ENCODE measurements at places on chromosomes 1 and 21.
A peak's percentile ranks its signal among the peaks of the same experiment; 100 is the strongest.

DNA sequence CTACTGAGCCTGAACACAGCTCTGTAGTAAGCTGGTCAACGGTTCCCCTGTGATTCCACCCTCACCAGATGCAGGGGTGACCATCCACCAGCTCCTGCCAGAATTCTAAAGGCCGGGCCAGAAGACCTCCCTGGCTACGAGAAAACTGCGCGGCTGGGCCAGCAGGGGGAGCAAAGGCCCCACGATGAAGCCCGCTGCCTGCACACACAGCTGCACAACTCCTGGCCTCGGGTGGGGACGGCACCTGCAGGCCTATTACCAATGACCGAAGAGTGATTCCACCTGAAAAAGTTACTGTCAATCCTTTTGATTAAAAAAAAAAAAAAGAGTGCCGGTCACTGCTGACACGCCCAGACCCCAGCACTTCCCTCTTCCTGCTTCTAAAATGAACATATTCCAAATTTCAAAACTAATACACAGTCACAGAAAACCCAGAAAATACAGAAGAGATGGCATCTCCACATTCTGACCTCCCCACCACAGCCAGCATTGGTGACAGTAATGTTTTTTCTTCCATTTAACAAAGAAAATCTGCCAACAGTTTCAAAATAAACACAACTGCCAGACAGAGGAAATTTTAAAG is 49.8 kb upstream of the RIPK4 start:
- DNase-seq = peak; percentile 32

DNA sequence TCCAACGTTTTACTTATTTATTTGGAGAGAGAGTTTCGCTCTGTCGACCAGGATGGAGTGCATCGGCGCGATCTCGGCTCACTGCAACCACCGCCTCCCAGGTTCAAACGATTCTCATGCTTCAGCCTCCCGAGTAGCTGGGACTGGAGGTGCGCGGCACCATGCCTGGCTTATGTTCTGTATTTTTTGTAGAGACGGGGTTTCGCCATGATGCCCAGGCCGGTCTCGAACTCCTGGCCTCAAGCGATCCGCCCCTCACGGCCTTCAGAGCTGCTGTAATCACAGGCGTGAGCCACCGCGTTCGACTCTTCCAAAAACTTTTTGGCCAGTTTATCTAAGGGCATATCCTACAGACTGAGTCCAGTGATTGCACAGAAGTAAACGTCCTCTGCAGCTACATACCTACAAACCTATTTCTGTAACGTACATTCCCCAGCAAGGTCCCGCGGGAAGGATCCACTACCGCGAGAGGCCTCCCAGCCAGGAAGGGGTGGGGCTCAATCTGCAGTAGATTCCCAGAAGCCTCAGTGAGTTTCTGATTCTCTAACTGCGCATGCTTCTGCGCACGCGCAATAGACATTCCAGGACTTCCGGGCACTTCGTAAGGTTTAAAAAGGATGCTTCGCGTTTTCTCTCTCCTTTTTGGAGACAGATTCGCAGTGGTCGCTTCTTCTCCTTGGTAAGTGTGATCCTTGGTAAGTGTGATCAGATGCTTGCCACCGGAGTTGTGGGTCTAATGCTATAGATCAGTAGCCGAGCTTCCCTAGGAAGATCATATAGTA is at the start of gene RCC1:
Gene RCC1 (plus strand): TSS at position 638 of the 782 bp plus-strand sequence. CDS start 23,824 bp downstream, outside the sequence.
- peak; percentile 99 for DNase-seq

DNA sequence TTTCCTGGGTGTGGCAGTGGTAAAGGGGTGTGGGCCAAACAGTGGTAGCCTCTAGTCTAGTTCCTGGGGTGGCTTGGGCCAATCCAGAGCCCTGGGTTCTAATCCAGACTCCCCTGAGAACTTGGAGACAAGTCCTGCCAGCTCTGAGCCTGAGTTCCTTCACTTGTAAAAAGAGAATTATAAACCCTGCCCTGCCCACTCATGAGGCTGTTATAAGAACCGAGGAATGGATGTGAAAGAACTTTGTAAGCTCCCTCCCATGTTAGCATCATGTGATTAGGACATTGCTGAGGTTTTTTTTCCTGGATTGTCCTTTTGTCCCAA is 131.0 kb downstream of the RRAGC start:
- DNase-seq = no peak

DNA sequence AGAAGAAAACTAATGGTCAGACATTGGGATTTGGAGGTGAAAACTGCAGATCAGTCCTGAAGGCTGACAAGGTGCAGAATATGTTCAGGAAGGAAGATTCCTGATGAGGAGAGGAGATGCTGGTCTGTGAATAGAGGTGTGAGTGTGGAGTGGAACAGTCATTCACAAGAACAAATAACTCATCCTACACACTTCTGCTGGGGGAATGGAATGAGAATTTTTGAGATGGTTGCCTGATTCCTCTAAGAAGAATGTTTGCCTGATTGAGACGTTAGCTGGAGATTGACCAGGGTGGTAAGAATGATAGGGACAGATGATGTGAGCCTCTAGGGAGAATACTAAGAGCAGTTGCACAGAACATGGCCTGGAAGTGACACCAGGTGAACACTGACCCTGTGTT is 4.1 kb downstream of the S100A7 start:
- no peak for DNase-seq

DNA sequence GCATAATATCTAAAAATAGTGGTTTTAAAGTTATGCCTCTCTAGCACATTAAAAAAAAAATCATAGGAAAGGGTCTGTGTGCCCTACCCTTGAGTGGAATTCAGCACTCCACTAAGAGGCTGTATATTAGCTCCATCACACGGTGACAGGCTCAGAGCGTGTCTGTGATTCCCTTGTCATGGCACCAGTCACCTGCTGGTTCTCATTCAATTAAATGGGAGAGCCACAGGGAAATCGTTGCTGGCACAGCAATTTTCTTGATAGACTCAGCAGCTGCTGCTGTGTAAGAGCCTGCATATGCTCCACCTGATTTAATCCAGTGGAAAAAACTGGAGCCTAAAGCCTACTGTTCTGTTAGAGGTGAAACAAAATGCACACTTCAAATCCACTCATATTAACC is 9.5 kb downstream of the ATP6V1G3 start:
- DNase-seq = peak; percentile 95
